ENCODE measurements at places on chromosomes 2 and 18. TPM values are rescaled to one million over a fixed set of nuclear protein-coding genes. Genes with fewer than 3 reads are reported as not detected.

DNA sequence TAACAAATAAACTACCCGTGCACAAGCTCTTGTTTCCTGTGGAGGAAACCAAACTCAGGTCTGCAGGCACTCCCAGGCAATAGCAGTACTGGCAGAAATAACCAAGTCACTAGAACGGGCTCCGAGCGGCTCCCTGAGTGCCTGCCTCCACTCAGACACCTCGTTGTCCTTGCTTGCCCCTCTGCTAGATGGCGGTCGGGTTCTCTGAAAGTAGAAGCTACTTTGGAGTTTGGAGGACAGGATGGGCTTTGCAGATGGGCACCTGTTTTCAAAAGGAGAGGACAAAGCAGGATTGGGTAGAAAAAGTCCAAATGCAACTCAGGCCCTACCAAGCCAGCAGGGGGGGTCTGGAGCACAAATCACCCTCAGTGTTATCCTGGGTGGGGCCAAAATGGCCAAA is 136.4 kb downstream of the LRRC30 start:
- no peaks in the 10 kb centered on the region for H3K27me3 ChIP-seq
- no peak overlapping the region for H3K27ac ChIP-seq
- H3K4me1 ChIP-seq = no peaks in the 10 kb centered on the region
- H3K36me3 ChIP-seq = no peaks in the 10 kb centered on the region

- H3K4me3 ChIP-seq = no peak overlapping the region
- H3K27me3 ChIP-seq = no peaks in the 10 kb centered on the region
- no peaks in the 10 kb centered on the region for H3K4me1 ChIP-seq
- H3K36me3 ChIP-seq = peaks cover 20% of the 10 kb centered on the region
- H3K27ac ChIP-seq = no peak overlapping the region
These were observed 8.5 kb downstream of the CEP76 start for GRCh38 chr18:12694032-12694431.

- H3K27ac ChIP-seq = no peak overlapping the region
- no peaks in the 10 kb centered on the region for H3K27me3 ChIP-seq
- no peaks in the 10 kb centered on the region for H3K36me3 ChIP-seq
These were observed 74.6 kb upstream of the GPC1 start for GRCh38 chr2:240360645-240361475.

GRCh38 chr2:214484701-214485100 is 73.8 kb downstream of the VWC2L start:
- H3K27ac ChIP-seq = no peak overlapping the region
- H3K36me3 ChIP-seq = no peaks in the 10 kb centered on the region
- DNase-seq = no peak
- no peaks in the 10 kb centered on the region for H3K27me3 ChIP-seq
- no peaks in the 10 kb centered on the region for H3K4me1 ChIP-seq
- H3K4me3 ChIP-seq = no peak overlapping the region

DNA sequence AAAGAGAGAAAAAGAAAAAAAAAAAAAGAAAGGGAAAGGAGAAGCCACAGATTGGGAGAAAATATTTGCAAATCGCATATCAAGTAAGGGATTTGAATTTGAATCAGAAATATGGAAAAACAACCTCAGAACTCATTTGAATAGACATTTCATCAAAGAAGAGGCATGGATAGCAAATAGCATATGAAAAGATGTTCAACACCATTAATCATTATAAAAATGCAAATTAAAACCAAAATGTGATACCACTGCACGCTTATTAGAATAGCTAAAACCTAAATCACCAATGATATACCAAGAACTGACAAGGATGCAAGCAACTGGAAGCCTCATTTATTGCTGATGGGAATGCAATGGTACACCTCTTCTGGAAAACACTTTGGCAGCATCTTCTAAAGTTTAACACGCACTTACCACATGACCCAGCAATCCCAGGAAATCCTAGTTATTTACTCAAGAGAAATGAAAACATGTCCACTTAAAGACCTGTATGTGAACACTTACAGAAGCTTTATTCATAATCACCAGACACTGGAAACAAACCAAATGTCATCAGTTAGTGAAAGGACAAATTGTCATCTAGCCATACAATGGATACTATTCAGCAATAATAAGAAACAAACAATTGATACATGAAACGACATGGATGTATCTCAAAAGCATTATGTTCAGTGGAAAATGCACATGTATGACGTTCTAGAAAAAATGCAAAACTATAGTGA is 10.3 kb downstream of the DNER start:
- no peak for DNase-seq
- H3K27me3 ChIP-seq = no peaks in the 10 kb centered on the region
- no peak overlapping the region for H3K4me3 ChIP-seq

DNA sequence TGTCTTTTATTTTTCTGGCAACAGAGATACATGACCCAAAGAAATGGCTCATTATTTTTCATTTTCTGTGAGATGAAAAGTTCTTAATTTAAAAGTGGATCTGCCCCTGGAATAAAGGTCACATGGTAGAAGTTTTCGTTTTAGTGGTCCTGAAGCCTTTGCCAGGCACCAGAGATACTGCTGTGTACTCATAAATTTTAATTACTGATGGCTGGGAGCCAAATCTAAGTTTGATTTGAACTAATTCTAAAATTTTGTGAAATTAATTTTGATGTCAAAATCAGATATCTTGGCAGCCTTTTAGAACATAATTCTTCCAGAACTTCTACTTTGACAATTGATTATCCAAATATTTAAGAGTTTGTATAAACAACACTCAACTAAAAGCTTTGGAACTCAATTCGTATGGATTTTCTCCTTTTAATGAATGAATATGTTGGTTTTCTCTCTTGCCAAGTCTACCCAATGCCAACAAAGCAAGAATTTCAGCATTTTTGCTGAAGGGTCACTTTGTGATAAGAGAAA is 128.5 kb upstream of the SP5 start:
- no peaks in the 10 kb centered on the region for H3K27me3 ChIP-seq
- H3K27ac ChIP-seq = no peak overlapping the region
- no peak overlapping the region for H3K4me3 ChIP-seq

DNA sequence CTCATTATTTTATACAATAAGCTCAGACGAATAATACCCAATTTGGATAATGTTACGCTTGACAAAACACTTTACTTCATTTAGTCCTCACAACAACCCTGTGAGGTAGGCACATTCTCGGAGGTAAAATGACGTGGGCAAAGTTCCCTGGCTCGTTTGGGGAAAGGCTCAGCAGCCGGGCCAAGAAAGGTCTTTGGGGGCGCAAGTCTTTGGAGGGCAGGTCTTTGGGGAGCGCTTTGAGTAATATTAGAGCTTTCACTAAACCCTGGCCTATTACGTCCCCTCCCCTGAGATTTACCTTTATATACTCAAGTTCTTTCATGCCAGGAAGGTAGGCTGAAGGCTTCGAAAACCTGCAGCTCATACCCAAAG is 427 bp downstream of the RBKS start:
- no peaks in the 10 kb centered on the region for H3K36me3 ChIP-seq
- H3K27me3 ChIP-seq = no peaks in the 10 kb centered on the region
- H3K4me3 ChIP-seq = peak overlapping the region; percentile 87

- no peaks in the 10 kb centered on the region for H3K4me1 ChIP-seq
- H3K27me3 ChIP-seq = no peaks in the 10 kb centered on the region
- DNase-seq = no peak
- H3K36me3 ChIP-seq = no peaks in the 10 kb centered on the region
- no peak overlapping the region for H3K4me3 ChIP-seq
These were observed 917 bp upstream of the PRKAG3 start for GRCh38 chr2:218832520-218832919.

DNA sequence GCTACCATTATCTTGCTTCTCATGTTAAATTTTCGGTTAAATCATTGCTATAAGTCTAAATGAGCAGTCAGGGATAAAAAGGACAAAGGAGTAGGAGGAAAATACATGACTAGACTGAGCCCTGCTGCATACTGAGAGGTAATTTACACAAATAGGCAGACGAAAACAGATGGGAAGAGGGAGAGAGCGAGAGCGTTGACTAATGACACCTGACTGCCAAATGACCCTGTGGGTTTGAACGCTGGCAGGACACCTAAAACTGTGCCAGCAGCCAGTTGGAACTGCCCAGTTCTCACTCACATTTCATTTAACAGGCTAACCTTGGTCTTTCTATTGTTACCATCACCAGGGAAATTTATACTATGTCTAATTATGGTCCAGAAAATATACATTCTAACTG is 978.2 kb downstream of the CPS1 start:
- H3K4me1 ChIP-seq = no peaks in the 10 kb centered on the region
- no peaks in the 10 kb centered on the region for H3K36me3 ChIP-seq
- peak; percentile 3 for DNase-seq

- H3K4me1 ChIP-seq = peaks cover 23% of the 10 kb centered on the region
- H3K27me3 ChIP-seq = no peaks in the 10 kb centered on the region
- peaks cover 17% of the 10 kb centered on the region for H3K36me3 ChIP-seq
- H3K4me3 ChIP-seq = peak overlapping the region; percentile 85
- DNase-seq = peak; percentile 98
These were observed 2.1 kb upstream of the PCBP1 start for GRCh38 chr2:70084973-70085710.

GRCh38 chr18:71899707-71900472 is 644.3 kb downstream of the CBLN2 start:
- H3K4me3 ChIP-seq = no peak overlapping the region
- no peaks in the 10 kb centered on the region for H3K27me3 ChIP-seq
- no peak for DNase-seq
- H3K27ac ChIP-seq = no peak overlapping the region
- no peaks in the 10 kb centered on the region for H3K4me1 ChIP-seq

- H3K36me3 ChIP-seq = 0 out of 2 replicates have a peak, but pooled peaks cover 5% of the 10 kb centered on the region
- no peaks in the 10 kb centered on the region for H3K4me1 ChIP-seq
- no peak for DNase-seq
- H3K27me3 ChIP-seq = no peaks in the 10 kb centered on the region
These were observed 28.6 kb upstream of the NEMP2 start for GRCh38 chr2:190563109-190563508.

- no peak for DNase-seq
- no peaks in the 10 kb centered on the region for H3K27me3 ChIP-seq
- no peak overlapping the region for H3K27ac ChIP-seq
- H3K4me1 ChIP-seq = no peaks in the 10 kb centered on the region
These were observed 425.5 kb upstream of the CDH2 start for GRCh38 chr18:28602391-28602790.

DNA sequence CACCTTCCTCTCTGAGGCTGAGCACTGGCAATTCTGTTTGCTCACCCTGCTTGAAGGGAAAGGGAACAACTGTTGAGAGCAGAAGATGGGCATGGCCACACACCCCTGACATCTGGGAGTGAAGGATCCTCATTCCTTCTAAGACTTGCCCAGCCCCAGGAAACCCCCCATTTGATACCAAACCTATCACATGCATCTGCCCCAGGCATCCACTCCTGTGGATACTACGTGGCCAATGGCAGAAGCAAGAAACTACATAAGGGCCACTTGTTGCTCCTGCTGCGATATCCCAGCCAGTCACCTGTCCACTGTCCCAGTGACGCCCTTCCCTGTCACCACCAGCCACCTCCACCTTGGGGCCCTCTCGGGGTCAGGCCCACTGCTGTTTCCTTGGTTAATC is 185.2 kb downstream of the SMAD2 start:
- peaks cover 3% of the 10 kb centered on the region for H3K4me1 ChIP-seq
- no peak for DNase-seq
- H3K27ac ChIP-seq = no peak overlapping the region
- no peaks in the 10 kb centered on the region for H3K36me3 ChIP-seq

LOXL3 gene
- total RNA-seq = 12.2 TPM

KCNE4 gene
- not detected for total RNA-seq

CDH7 gene
- 2.0 TPM for total RNA-seq

MOGAT1 gene
- total RNA-seq = 0.94 TPM

PJVK gene
- total RNA-seq = 3.0 TPM

GALNT13 gene
- 5.2 TPM for total RNA-seq

CELF4 gene
- 2.6 TPM for total RNA-seq

SERPINB2 gene
- not detected for total RNA-seq

MC5R gene
- total RNA-seq = not detected
